Caki2 (cell line): ENCODE measurements at places on chromosomes 1 and 21. TPM values are rescaled to one million over a fixed set of nuclear protein-coding genes. Genes with fewer than 3 reads are reported as not detected.

- no peak for DNase-seq
These were observed 520 bp downstream of the CLIC6 start for GRCh38 chr21:34669149-34669879.

- DNase-seq, result no peak
These were observed 37.8 kb downstream of the GPA33 start for GRCh38 chr1:167052389-167052788.

DNA sequence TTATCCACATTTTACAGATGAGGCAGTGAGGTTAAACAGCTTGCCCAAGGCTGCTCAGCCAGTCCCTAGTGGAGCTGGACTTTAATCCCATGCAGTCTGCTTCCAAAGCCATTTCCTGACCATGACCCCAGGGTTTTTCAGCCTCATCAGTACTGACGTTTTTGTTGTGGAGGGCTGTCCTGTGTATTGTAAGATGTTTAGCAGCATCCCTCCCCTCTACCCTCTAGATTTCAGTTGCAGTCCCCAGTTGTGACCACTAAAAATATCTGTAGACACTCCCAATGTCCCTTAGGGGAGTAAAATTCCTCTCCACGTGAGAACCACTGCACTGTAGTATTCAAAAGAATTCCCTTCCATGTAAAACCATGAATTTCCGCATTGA is 30.2 kb upstream of the C1orf105 start:
- no peak for DNase-seq

- no peak for DNase-seq
These were observed 1.0 kb downstream of the FAM78B start for GRCh38 chr1:166165661-166166328.

- no peak for DNase-seq
These were observed 6.0 kb upstream of the LCE1F start for GRCh38 chr1:152768847-152769533.

DNA sequence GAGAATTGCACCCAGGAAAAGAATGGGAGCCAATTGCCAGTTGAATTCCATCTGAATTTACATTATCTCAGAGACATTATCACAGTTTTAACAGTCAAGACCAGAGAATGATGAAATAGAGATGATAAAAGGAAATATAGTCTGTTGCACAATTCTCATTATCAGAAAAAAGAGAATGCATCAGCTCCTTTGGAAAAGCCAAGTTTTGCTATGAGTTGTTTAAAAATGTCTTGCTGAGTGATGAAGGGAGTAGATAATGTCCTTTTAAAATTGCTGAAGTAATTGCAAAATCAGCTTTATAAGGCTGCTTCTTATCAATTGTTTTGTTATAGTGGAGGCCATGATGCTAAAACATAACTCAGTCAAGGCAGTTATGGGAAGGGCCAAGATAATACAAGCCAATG is 37.9 kb upstream of the EEIG2 start:
- DNase-seq, result no peak

GRCh38 chr1:184387069-184387475 is 243 bp downstream of the C1orf21 start:
- DNase-seq, result no peak

DNA sequence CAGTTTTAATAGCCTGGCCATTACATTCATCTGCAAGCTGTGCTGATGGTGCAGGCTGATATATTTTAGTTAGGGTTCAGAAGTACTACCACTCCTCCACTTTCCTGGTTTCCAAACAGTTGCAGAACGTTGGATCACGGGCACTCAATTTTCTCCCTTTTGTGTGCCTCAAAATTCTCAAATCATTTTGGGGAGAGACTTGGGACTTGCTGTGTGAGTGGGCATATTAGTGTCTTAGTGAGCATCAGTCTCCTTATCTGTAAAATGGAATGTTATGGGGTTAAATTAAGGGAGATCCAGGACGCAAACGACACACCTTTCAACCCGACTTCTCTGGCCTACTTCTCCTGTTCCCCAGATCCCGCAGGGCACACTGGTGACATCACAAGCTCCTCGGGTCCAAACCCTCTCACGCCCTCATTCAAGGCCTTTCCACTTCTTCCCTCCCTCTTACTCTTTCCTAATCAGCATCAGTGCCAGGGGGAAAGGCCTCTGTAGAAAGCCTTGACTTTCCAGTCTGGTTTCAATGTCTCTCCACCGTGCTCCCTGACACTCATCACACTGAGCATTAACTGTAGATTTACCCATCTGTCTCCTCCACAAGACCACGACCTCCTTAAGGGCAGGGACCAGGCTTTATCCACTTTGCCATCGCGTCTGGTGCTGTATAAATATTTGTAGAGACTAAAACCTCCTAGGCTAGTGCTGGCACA is 1.2 kb downstream of the PIGP start:
- DNase-seq, result peak; percentile 37

DNA sequence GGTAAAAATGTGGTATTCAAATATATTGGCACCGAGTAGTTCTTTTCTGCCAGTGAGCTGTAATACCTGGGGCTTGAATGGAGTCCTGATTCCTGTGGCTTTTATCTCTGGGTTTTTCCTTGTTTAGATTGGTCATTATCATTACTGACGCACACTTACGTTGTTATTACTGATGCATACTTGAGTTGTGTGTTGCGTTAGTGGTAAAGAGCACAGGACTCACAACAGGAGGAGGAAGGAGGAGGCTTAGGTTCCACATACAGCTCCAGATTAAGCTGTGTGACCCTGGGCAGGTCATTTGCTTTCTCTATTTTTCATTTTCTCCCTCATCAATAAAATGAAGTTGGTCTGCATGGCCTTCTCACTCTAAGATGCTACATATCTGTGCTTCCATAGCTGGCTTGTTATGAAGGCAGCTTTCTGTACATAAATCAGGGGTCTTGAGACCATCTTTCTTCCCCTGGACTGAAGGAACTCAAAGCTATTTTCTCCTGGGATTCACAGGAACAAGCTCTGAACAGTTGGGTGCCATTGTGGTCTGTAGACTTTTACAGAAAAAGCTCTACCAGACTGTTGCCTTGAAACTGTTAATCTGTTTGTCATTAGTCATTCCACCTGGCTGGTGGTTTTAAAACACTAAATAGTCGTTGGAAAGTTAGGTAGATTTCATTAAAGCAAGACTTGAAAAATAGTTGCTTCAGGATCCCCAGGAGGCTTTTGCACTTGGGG is 5.6 kb downstream of the ARID1A start:
- no peak for DNase-seq

GRCh38 chr1:12035312-12035711 is 16.0 kb downstream of the MIIP start:
- DNase-seq, result no peak

DNA sequence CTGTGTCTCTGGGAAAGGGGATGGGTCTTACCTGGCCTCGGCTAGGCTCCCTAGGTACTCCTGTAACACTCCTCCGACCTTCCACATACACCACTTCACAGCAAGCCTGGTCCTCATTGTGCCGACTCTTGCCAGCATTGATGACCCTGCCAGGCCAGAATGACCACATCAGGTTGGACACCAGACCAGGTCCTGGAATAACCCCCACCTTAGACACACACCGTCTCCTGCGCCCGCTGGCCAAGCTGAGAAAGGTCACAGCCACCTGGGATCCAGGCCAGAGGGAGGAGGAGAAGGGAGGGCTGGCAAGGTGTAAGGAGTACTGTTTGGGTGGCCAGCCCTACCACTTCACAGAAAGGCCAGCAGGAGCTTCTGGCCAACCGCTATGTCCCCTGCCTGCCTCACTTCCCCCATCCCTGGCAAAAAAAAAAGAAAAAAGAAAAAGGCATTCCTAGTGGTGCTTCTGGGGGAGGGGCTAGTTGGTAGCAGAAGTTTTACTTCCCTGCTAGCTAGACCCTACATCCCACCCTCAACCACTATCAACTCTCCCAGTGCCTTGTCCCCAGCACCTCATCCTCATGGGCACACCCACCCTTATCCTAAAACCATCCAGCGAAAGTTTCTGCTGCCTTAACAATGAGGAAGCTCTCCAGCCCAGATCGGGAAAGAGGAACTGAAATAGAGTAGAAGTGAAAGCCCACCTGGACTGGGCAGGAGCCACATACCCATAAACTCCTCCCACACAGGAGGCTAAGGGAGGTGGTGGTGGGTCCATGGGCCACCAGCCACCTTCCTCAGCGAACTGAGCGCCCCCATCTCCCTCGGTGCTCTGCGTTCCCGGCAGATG is 1.4 kb downstream of the PPM1J start:
- no peak for DNase-seq

DNA sequence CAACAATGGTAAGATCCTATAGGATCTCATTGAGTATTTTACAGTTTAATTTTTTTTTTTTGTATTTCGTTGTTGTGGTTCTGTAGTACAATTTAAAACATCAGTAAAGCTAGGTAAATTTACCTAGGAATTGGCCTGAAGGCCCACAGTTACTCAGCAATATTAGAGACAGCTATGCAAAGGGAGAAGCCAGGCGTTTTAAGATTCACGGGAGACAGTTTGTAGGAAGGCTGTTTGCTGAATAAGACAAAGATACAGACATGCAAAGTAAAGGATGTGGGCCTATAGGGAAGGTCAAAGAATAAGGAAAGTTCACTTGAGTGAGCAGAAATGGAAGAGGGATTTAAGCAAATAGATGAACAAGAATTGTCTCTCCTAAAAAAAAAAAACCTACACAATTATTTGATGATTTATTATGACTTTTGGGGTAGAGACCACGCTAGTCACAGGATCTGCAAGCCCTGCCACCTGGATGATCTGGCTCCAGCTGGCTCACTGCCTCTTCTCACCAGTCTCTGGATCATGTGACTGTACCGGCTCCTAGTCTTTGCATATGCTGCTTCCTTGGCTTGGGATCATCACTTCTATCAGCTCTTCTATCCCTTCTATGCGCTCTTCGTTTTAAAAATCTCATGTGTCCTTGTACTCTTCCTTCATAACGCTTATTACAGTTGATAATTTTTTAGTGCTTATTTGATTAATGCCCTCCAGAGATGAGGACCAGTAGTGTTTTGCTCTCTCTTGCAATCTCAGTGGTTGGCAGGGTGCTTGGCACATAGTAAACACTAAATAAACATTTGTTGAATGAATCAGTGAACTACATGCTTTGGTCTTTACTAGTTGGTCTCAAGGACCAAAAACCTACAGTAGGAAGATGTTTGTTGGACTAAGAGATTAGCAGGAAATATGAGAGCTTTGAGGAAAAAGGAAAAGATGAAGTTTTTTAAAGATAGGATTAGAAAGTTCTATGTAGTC is 14.1 kb downstream of the DYRK1A start:
- DNase-seq, result peak; percentile 32

DNA sequence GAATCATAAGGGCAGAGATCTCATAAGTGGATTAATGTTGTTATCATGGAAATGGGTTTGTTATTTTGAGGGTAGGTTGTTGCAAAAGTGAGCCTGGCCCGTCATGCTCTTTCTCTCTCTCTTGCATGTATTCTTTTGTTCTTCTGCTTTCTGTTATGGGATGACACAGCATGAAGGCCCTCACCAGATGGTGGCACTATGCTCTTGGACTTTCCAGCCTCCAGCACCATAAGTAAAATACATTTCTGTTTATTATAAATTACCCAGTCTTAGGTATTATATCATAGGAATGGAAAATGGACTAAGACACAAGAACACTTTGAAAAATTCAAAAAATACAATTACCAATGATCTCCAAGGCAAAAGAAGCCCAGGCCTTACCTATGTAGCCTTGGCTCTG is 676.1 kb downstream of the PTPRU start:
- no peak for DNase-seq

GRCh38 chr1:239771550-239771949 is 320.1 kb upstream of the FMN2 start:
- DNase-seq, result no peak

GRCh38 chr1:78650114-78650660 is 556 bp downstream of the IFI44 start:
- DNase-seq, result no peak

DNA sequence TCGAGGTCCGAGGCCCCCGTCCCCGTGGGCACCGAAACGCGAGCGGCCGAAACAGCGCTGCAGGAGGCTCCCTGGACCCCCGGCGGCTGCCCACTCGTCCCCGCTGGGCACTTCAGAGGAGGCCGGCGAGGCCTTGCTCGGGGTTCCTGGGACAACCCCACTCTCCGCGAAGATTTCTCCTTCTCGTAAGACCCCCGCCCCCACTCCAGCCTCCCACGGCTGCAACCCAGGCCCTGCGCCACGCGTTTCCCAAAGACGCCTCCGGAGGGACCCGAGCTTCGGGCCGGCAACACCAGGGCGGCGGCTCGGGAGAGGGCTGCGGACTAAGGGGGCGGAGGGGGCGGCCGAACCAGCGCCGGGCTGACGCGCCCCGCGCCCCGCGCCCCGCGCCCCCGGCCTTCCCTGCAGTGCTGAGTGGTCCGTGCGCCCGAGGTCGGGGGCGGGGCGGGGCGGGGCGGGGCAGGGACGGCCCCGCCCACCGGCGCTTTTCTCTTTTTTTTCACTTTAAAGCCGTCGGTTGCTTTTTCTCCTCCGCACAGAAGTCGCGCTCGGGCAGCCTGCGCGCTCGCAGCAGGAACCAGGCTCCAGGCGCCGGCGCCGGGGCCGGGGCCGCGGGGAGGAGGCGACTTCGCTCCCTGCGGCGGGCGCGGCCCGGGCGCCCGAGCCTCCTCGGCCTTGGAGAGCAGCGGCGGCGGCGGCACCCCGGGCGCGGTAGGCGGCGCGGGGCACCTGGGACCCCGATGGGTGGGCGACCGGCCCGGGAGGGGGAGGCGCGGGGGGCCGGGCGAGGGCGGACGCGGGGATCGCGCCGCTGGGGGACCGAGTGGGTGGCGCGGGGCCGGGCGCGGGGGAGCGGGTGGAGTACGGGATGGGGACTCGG is at the start of gene SPSB1:
TSS of gene SPSB1 (plus strand) at position 534 of the 880 bp plus-strand sequence. CDS start 62,998 bp downstream, outside the sequence.
- DNase-seq, result peak; percentile 79

DNA sequence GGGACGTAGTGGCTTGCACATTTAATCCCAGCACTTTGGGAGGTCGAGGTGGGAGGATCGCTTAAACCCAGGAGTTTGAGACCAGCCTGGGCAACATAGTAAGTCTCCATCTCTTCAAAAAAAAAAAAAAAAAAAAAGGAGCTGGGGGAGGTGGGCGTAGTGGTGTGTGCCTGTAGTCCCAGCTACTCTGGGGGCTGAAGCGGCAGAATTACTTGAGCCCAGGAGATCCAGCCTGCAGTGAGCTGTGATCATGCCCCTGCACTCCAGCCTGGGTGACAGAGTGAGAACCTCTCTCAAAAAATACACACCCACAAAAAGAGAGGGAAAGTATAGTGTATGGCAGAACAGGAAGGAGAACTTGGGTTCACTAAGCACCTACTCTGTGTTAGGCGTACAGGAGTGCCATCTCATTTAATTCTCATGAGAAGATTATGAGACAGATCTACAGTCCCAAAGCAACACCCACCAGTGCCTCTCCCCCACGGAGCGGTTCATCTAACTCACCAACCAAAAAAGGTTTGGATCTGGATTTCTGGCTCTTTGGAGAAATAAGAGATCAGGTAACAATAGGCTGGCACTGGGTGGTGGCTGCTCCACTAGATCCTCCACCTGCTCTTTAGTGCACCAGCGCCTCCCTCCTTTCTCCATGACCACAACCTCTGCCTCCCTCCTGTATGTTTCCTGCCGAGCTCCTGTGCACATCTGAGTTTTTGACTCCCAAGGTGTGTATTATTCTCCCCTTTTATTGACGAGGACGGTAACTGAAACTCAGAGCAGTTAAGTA is 1.4 kb upstream of the TRAF5 start:
- no peak for DNase-seq

Gene ADPRS
- total RNA-seq, result 73.6 and 83.8 TPM in 2 replicates

Gene DNASE2B
- total RNA-seq, result not detected in 2 replicates

Gene TMEM9
- 388 and 475 TPM in 2 replicates for total RNA-seq

Gene GREM2
- total RNA-seq, result 0.34 TPM in 1 of 2 replicates, not detected in the other

Gene KLHDC9
- 3.7 and 23.8 TPM in 2 replicates for total RNA-seq

Gene FCER1G
- total RNA-seq, result not detected in 2 replicates

Gene AADACL3
- total RNA-seq, result not detected in 2 replicates

Gene ZNF683
- not detected in 2 replicates for total RNA-seq

Gene CTSE
- total RNA-seq, result 0.54 TPM in 1 of 2 replicates, not detected in the other
